ENCODE measurements at places on chromosomes 1 and 21.
A peak's percentile ranks its signal among the peaks of the same experiment; 100 is the strongest.

DNA sequence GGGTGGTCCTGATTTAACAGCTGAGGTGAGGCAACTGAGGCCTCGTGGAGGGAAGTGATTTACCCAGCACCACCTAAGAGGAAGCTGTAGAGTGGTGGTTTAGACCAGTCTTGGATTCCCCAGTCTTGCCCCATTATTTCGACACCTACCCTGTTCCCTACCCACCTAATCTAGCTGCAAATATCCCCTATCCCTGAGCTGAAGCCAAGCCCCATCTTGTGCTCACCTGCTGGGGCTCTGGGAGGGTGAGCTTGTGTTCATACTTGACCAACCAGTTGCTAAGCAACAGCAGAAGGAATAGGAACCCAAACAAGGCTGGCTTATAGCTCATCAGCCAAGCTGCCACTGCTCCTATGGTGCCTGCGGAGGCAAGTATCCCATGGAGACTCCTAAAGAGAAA lies 2.0 kb downstream of the TEX46 start:
- DNase-seq = no peak

GRCh38 chr1:230426246-230427093 lies at the start of gene PGBD5:
Gene PGBD5 (minus strand): TSS chr1:230426332. CDS start chr1:230425928, 404 bp downstream.
- DNase-seq = no peak

GRCh38 chr1:172429331-172430127 lies 9.0 kb downstream of the C1orf105 start:
- DNase-seq = no peak

DNA sequence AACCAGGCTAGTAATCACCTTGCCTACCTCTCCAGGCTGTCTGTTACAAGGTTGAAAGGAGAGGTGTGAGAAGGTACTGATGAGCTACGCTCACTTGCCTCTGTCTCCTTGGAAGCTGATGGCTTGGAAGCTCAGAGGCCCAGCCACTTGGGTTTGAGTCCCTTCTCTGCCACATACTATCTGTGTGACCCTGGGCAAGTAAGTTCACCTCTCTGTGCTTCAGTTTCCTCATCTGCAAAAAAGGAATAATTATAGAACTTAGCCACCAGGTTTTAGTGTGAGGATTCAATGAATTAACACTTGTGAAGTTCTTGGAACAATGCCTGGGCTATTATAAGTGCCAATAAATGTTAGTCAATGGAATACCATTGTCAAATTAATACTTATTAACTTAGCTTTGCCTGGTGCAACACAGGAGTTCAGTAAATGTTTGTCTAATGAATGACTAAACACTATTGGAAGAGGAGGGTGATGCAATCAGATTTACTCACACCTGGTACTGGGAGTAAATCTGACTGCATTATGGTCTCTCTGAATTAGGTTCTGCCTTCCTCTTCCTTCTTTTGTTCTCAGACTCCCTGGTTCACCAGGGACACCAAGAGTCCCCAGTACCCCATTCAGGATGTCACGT lies 55.5 kb downstream of the TRABD2B start:
- DNase-seq = no peak

- no peak for DNase-seq
Observed at GRCh38 chr1:154689083-154689482, 81.1 kb upstream of the ADAR start.

GRCh38 chr21:44294391-44295162 lies 5.3 kb upstream of the PFKL start:
- DNase-seq = no peak

GRCh38 chr1:101314244-101314643 lies 77.4 kb downstream of the S1PR1 start:
- DNase-seq = no peak

DNA sequence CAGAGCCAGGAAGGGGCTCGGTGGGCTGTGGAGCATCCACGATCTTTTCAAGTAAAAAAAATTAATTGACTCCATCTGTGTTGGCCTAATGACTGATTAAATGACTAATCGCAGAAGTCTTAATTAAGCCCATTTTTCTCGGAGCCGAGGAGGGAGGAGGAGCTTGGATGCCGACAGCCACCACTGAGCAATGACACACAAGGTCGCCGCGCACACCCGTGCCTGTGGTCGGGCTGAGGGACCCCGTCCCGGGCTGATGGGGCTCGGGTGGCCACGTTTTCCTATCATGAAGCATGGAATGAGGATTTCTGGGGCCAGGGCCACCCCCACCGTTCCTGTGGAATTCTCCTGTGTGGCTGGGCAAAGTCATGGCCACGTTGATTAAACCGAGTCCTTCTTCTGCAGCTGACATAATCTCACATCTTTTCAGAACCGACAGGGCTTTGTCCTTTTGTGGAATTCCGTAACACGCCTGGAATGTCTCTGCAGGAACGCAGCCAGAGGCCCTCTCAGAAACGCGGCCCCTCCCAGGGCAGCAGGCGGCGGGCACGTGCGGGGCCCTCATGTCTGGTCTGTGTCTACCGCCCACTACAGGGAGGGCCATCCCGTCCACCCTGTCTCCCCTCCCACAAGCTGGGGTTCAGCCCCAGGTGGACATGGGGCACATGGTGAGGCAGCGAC lies 60.7 kb downstream of the MORN1 start:
- peak; percentile 51 for DNase-seq

DNA sequence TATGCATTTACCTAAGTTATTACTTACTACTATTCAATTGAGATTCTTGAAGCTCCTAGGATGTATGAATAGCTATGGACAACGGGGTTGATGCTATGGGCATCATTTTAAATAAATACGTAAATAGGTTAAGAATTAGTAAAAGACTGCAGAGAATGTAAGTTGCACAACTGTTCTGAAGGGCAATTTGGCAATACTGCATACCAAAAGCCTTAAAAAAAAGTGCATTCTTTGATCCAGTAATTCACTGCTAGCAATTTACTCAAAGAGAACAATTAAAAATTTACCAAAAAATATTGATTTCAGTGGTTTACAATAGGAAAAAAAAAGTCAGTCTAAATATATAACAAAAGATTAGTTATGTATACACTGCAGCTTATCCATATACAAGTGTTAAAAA lies 3.5 kb downstream of the ARPC5 start:
- DNase-seq = no peak

DNA sequence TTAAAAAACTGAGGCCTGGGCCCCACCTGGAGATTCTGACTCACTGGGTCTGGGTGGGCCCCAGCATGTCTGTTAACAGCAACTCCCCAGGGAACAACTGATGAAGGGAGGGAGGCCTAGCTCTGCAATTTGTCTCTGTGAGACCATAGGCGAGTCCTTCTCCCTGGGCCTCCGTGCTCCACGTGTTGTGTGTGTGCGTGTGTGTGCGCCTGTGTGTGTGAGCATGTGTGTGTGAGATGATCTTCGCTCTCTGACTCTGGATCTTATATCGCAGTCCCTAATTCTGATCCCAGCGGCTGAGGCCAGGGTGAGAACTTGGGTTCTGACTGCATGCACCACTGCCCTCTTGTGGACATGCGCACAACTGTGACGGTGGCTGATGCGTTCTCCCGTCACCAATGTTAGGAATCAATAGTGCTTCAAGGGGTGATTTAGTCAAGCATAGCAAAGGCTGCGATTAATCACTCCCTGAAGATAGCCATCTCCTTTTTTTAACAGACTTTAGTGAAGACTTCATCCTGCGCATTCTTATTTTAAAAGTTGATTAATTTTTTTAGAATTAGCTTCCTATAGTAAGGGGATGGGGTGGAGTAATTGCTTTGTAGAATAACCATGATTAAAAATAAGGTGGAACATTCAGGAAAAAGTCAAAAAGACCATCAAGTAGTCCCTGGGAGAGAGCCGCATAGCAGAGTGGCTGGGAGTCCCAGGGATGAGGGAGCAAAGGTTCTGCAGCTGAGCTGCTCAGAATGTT lies 62.4 kb upstream of the USP24 start:
- no peak for DNase-seq

- DNase-seq = no peak
Observed at GRCh38 chr1:172758259-172758658, 99.4 kb downstream of the FASLG start.
